Hematopoietic multipotent progenitor cell treated with erythropoietin and hydrocortisone succinate and interleukin-3 and kit ligand, for 15 days (in vitro differentiated cells): ENCODE measurements at places on chromosomes 6 and 20.

GRCh38 chr6:26215585-26216358 is 128.5 kb downstream of the HFE start:
- peak; percentile 60 for DNase-seq

DNA sequence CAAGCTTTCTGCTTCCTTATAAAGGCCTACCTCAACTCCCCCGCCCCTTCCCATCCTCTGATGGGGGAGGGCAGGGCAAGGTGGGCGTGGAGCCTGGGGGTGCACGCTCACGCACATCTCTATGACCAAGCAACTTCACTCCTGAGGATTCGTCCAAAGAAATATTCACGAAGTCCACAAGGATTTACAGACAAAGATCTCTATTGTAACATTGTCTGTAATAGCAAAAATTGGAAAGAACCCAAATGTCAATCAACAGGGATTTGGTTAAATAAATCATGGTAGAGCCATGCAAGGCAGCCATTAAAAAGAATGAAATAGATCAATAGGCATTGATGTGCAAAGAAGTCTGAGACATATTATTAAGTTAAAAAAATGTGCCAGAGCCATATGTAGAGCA is 130.4 kb upstream of the AFDN start:
- no peak for DNase-seq

DNA sequence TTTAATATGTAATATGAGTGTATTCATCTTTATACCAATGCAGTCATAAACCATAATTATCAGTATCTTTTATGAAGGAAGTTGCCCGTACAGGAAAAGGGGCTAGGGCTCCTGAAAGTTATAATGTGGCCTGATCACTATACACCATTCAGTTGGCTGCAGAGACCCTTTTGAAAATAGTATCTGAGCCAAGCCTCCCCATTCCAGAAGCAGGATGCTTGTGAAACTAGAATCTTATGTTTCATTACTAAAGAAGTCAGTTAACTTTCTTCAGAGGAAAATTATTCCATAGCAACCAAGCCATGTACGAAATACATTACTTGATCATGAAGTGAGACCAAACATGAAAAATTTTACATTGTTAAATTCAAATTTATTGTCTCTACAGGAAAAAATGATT is 251.5 kb upstream of the TCF21 start:
- DNase-seq = no peak

DNA sequence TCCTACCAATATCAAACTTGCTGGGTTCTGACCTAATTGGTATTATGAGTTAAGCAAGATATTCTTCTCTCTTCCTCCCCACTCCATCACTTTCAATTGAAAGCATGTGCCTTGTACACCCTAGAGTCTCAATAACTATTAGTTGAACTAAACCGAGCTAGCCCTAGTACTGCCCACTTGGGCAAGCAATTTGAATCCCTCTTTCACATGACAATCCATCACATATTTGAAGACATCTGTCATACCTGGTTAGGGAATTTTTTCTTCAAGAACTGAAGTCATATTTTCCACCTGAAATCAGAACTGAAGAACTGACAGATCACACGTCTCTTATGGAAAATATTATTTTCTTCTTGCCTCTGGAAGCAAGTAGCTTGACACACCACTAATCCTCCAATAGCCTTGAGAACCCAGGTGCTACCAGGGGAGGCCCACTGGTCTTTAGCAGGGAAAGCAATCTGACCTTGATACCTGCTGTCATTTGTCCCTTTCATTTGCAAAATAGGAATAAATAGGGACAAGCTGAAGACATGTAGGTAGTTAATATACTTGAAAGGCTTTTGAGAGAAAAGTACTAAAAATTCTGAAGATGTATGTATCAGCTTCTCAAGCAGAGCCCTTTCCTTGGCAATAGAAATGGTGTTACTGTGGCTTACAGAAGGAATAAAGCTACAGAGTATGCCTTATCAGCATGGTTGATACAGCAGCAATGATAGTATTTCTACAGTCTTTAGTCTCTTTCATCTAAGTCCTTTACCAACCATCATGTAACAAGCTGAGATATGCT is 71.4 kb downstream of the GJA10 start:
- no peak for DNase-seq

DNA sequence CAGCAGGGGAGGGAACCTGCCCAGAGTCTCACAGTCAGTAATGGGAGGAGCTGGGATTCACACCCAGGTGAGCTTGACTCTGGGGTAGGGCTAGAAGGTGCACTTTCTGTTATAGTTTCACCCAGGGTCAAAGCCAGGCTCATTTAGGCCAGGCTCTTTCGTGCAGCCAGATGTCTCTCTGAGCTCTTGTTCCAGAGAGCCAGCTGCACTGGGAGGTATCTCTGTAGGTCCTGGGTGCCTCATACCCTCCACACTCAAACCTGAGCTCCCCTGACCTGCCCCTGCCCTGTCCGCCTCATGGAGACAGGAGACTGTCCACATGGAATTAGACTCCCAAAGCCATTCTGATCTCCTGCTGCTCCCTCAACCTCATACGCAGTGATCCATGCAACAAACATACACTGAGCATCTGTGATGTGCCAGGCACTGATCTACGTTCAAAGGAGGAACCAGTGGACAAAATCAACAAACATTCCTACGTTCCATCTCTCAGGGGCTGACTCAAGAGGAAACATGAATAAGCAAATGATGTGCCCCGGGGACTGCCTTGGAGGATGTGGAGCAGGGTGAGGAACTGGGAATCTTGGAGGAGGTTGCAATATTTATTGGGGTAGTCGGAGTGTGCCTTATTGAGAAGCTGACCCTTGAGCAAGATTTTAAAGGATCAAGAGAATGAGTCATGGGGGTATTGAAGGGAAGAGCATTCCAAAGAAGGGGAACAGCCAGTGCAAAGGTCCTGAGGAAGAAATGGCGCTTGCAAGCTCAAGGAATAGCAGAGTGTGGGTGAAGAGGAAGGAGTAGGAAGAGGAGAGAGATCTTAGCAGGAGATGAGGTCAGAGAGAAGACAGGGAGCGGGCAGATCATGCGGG is 71.3 kb upstream of the TOX2 start:
- no peak for DNase-seq

DNA sequence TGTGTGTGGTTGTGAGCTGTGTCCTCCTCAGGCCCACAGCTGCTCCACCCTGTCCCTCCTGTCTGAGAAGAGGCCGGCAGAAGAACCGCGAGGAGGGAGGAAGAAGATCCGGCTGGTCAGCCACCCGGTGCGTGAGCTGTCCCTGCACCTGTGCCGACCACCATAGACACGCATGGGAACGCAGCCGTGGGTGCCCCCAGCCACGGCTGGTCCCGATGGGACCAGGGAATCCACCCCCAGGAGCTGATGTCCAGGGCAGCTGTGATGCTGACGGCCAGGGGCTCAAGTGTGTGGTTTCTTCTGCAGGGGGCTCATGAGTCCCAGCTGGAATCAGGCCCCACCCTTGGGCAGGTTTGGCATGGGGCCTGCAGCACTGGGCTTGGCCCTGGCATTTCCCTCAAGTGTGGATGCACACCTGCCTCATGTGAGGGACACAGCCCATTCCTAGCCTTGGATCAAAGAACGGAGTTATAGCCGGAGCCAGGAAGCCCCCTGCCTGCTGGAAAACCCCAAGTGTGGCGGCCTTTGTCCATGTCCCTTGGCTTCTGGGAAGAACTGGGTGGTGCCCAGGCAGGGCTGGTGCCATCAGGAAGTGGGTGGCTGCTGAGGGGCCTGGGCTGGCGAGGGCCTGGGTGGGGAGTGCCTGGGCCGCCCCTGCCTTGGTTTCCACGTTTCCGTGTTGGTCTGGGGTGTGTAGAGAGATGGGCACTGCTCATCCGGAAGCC is 4.6 kb upstream of the TNFRSF6B start:
- DNase-seq = no peak

DNA sequence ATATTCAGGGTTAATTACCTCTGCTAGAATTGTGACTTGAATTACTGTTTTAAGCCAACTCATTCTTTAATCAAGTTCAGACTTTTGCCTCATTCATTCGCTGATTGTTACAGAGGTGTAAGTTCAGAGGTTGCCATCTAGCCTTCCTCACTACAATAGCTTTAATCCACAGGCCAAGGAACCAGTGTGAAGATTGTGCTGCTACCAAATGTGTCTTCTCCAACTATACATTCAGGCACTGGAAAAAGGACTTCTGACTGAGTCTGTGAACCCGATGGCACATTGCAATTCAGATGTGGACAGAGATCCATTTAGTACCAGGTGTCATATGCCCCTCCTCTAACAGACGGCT is 111.2 kb upstream of the ADGRF1 start:
- DNase-seq = no peak

DNA sequence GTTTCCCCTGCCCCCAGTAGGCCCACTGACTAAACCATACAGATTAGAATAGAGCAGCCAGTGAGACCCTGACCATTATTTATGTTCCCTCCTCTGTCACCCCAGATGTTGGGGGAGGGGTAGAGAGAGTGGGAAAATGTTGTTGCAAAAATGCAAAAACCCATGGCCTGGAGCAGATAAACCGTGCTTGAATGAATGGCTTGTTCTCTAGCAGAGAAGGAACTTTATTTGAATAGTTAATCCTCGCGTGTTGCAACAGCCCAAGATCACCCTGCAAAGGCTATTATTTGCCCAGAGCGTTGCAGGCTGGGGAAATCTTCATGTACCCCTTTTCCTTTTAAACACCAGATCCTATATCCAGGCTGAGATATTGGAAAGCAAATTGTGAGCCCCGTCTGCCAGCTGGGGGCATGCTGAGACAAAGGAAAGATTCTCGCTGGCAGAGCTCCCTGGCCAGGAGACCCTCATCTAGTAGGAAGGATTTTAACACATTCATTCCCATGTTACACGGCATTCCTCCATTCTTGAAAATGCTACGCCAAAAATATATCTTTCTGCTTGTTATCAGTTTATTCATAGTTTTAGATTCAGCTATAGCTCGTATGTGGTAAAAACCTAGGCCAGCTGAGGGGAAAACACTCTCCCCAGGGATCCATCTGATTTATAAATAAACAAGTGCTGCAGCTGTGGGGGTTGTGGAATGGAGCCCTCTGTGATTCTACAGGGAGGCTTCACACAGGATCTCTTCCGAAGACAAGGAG is 53.0 kb downstream of the LINC00237 start:
- DNase-seq = no peak

GRCh38 chr6:31701666-31702404 is 1.3 kb downstream of the ABHD16A start:
- DNase-seq = peak; percentile 74

- no peak for DNase-seq
These were observed 57.6 kb upstream of the KCNQ5 start for GRCh38 chr6:72564231-72564630.

- DNase-seq = no peak
These were observed at the start of gene LST1 for GRCh38 chr6:31586008-31586407. Gene LST1 (plus strand): TSS chr6:31586277. CDS start chr6:31587300, 1,023 bp downstream.

DNA sequence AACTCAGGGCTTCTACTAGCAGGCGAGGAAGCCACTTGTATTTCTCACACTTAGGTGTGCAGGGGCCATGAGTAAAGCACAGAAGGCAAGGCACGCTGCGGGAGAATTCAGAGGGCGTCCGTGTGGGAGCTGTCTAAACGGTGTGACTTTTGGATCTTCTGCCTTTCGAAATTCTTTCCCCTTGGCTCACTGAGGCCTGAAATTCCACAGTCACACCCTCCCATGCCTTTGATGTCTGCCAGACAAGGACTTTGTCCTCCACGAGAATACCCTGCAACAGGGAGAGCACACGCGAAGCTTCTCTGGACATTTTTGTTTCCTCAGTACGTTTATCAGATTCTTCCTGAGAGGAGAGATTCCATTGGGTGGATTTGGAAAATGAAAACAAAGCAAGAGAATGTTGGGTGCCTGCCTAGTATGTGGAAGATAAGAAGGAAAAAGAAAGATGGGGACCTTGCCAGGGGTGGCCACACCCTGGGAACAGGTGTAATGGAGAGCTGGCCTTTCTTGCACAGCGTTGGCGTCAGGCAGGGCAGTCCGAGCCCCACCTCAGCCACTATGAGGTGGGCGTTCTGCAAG is 235.7 kb downstream of the MYLK4 start:
- DNase-seq = no peak

DNA sequence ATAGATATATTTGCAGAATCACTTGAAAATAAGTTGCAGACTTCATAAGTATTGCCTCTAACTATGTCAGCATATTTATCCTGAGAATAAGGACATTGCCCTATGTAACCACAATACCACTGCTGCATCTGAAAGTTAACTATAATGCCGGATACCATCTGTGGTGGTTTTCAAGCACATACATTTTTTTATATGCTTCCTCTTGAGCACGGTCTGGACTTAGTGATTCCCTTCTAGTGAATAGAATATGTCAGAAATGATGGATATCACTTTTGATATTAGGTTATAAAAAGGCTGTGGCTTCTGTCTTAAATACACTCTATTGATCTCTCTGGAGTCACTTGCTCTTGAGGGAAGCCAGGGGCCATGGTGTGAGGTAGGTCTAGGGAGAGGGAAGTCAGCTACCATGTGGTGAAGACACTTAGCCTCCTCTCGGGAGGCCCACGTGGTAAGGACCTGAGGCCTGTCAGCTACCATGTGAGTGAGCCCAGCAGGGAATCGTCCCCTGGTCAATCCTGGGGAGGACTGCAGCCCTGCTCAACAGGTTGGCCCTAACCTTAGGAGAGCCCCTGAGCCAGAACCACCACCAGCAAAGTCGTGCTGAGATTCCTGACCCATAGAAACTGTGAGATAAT is 57.5 kb downstream of the CCDC170 start:
- DNase-seq = no peak

GRCh38 chr6:99940582-99940981 is 53.4 kb downstream of the MCHR2 start:
- DNase-seq = no peak

- no peak for DNase-seq
These were observed 164.1 kb downstream of the TAF4 start for GRCh38 chr20:61901392-61902220.

GRCh38 chr6:3235486-3235885 is 8.0 kb upstream of the TUBB2B start:
- no peak for DNase-seq

DNA sequence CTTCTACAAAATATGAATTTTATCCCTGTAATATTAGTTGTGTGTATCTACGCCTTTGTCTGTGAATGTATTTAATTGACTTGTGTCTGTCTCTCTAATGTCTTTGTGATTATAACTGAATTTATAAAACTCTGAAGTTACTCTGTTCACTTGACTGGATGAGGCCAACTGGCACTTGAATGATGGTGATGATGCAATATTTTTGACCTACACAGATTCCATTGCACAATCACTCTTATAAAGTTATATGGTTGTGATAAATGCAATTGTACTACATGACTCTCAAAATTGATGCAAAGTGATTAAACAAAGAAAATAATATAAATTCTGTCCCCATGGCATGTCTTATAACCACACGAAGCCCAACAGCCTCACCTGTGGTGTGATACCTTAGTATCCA is 287.3 kb upstream of the PLN start:
- no peak for DNase-seq
